Activated CD4-positive, alpha-beta T cell treated with anti-CD3 and anti-CD28 coated beads, Interleukin-2, amount 10 ng/mL, durations not matched to agents 7 days and 5 days (primary cell): ENCODE measurements at places on chromosomes 4 and X.

- no peak for DNase-seq
These were observed 53.6 kb downstream of the KLHL13 start for GRCh38 chrX:118062817-118063615.

- DNase-seq, result no peak
These were observed 6.4 kb upstream of the UBA1 start for GRCh38 chrX:47187106-47187677.

GRCh38 chrX:152735860-152736511 lies 2.4 kb downstream of the MAGEA12 start:
- DNase-seq, result no peak

- no peak for DNase-seq
These were observed 122.5 kb downstream of the NFKB1 start for GRCh38 chr4:102623622-102624021.

DNA sequence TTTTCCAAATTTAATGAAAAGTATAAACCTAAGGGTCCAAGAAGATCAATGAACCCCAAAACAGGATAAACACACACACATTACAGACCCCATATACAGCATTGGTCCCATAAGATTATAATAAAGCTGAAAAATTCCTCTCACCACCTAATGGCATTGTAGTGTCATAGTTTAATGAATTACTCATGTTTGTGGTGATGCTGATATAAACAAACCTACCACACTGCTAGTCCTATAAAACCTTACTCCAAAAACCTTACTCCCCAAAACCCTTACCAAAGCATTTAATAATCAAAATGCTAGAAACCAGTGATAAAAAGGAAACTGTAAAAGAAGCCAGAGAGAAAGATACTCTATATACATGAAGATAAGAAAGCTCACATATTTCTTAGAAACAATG lies 148.1 kb upstream of the SH3RF1 start:
- DNase-seq, result no peak

GRCh38 chr4:121789960-121790829 lies 10.9 kb upstream of the EXOSC9 start:
- no peak for DNase-seq

GRCh38 chr4:27057053-27057452 lies 196.4 kb downstream of the STIM2 start:
- no peak for DNase-seq

DNA sequence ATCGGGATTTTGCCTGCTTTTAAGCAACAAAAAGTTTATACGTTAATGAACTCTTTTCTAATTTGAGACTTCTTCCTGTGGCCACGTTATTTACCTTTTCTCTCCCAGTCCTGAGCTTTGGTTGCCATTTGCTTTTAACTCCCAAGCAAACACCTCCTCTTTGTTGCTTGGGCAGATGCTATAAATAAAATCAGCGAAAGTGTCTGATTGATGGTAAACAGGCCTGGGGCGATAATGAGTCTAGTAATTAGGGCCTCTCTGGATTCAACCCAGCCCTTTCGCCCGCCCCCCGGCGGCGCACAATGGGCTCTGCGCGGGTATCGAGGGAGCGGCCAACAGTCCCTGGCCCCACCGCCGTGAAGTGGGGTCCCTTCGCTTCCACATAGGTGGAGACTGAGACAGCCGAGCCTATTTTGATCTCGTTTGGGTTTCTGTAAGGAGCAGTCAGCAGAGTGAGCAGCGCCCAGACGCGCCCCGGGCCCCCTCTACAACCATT lies 790 bp downstream of the CLGN start:
- no peak for DNase-seq

- DNase-seq, result no peak
These were observed 420.4 kb upstream of the CTSO start for GRCh38 chr4:156374069-156374468.

- no peak for DNase-seq
These were observed 335.2 kb downstream of the TENM3 start for GRCh38 chr4:182578402-182578801.

- no peak for DNase-seq
These were observed 90.0 kb downstream of the MAOA start for GRCh38 chrX:43745938-43746721.

GRCh38 chrX:10938365-10938923 lies 172.7 kb upstream of the HCCS start:
- no peak for DNase-seq

DNA sequence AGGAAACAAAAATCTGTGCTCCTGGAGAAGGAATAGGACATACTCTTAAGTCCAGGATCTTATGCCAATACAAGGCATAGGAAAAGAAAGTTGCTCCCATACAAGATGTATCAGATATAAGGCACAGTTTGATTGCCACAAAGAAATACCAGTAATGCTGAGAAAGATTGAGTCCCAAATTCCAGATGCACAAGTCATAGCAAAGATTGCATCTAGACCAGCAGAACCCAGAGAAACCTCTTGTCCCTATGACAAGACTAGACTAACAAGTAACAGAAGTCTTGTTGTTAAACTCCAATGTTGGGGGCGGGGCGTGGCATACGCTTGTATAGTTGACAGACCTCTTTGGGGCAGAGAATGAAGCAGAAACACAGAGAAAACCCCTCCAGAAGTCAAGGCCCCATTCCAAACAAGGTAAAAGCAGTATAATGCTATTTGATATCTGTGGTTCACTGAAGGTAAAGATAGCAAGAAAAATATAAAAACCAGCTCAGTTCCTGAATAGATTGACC lies 671.5 kb upstream of the GRIA3 start:
- no peak for DNase-seq

DNA sequence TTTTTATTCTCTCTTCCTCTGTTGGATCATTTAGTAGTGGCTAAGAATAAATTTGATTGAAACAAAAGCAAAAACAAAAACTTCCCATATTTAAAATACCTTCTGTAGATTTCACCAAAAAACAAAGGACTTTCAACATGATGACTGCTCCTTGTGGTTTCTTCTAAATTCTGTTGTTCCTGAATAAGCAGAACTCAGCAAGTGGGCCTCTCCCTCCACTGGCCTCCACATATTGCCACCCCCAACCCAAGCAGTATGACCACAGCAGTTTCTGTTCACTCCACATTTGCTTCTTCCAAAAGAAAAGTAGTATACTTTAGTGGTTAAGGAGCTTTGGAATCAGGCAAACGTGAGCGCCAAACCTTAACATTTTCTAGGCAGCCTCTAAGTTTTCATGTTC lies 114.7 kb downstream of the COX18 start:
- DNase-seq, result no peak

- no peak for DNase-seq
These were observed 33.6 kb upstream of the RPL34 start for GRCh38 chr4:108586778-108587177.

DNA sequence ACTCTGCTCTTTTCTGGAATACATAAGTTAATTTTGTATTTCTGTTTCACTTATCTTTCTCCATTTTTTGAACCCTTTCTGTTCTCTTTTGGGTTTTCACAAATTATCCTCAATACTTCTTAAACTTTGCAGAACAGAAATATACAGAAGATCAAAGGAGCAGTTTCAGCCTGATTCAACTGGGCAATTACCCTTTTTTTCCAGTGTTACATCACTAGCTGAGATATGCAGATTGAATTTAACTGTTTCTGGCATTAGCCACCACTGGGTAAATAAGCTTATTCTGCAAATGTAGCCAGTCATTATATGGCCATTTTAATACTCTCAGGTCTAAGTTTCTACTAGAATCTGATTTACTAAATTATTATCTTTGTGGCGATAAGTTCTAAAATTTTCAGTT lies 66.9 kb upstream of the GRID2 start:
- no peak for DNase-seq

DNA sequence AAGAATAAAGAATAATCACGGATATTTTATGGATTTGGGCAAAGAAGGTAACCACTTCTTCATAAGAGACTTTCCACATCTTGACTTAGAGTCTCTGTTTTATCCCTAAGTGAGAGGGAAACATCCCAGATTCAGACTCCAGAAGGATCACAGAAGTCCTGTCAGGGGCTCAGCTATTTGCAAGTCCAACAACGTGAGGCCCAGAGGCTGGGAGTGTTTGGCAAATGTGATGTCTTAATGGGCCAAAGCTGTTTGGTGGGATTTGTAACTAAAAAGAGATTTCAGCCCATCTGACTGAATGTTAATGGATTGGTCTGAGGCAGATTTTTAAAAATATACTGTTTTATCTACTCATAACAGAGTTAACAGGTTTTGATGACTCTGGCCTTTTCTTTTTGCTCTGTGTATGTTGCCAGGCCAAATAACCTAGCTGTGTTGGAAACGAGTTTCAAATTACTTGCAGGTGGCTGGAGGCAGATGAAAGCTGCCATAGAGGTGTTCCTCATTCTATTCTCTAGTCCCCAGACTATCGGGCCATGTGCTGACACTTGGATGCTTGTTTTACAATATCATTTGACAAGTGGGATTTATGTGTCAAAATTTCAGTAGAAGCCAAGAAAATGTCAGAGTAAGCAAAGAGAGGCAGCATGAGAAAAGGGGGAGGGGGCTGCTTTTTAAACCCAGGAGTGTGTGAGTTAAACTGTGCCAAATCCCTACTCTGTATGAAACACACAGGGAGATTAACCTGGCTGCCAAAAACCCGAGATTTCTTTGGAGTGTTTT lies 330.9 kb downstream of the DCHS2 start:
- no peak for DNase-seq

GRCh38 chr4:128310266-128310697 lies 22.7 kb upstream of the PGRMC2 start:
- DNase-seq, result no peak

- no peak for DNase-seq
These were observed 43.4 kb downstream of the SLC9A7 start for GRCh38 chrX:46715530-46715929.

GRCh38 chr4:27881705-27882104 lies 1021.1 kb downstream of the STIM2 start:
- DNase-seq, result no peak

DNA sequence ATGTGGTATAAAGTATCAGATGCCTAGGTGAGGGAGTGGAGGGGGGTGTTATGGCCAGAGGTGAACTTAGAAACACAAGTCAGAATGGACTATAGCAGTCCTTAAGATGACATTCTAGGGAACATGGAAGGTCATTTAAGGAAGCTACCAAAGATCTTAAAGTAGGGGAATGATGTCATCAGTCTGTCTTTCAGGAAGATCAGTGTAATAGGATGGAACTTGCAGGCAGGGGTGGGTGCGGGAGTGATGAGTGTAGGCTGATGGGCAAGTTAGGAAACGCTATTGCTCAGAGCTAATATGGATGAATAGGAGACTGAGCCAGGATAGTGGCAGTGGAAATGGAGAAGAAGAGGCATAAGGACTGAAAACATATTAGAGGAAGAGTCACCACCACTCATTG lies 27.5 kb upstream of the CWH43 start:
- DNase-seq, result no peak

GRCh38 chrX:17812763-17813162 lies 48.3 kb downstream of the RAI2 start:
- no peak for DNase-seq

GRCh38 chr4:90845777-90846176 lies 718.6 kb downstream of the CCSER1 start:
- DNase-seq, result no peak

DNA sequence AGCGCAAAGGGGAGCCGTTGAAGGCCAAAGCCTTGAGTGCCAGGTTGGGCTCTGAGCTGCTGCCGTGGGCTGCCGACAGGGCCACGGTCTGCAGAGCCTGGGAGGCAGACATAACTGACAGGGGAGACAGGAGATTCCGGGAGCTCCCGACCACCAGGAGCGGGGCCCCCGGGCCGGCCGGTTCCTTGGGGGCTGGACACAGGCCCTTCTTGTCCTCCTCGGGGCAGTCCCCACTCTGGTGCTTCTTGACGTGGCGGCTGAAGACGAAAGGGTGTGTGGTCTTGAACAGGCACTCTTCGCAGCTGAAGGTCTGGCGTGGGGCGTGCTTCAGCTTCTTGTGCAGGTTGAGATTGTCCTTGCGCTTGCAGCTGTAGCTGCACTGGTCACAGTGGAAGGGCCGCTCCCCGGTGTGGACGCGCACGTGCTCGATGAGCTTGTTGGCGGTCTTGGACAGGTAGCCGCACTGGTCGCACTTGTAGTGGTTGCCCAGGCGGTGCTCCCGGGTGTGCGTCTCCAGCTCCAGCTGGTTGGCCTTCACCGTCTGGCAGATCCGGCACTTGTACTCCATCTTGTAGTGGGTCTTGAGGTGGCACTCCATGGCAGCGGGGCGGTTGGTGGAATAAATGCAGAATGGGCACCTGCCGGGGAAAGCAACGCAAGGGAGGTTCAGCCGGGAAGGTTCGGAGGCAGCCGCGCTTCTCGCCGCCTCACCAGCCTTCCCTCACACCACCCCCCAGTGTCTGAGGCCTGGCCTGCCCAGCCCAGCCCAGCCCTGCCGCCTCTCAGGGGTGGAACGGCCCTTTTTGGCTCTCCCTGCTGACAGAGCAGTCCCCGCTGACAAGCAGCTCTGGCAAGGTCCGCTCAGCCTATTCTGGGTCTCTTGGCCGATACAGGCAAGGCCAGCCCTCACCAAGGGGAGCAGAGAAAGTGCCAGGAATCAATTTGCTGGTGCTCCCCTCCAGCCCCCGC lies 81.3 kb downstream of the C4orf51 start:
- no peak for DNase-seq

- DNase-seq, result no peak
These were observed 591.4 kb upstream of the PCDH10 start for GRCh38 chr4:132557660-132558059.

- DNase-seq, result no peak
These were observed 193.2 kb upstream of the KLF3 start for GRCh38 chr4:38470735-38471262.

DNA sequence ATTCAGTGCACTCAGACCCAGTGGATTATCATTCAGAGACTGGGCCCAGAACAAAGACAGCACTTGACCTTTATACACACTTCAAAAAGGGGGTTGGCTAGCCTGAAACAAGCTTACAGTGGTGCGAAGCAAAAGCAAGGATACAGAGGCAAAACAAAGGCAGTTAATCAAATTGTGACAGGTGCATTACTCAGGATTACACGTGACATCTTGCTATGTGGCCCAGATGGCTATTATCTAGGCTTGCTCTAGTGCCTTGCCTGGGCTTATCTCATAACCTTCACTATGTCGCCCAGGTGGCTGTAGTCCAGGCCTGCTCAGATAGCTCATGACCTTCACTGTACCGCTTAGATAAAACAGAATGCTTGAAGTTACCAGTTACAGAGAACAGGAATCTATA lies 1092.1 kb upstream of the PRKX start:
- DNase-seq, result no peak

- no peak for DNase-seq
These were observed 194.4 kb downstream of the TMA16 start for GRCh38 chr4:163688856-163689255.

- DNase-seq, result no peak
These were observed 8.9 kb downstream of the CPEB2 start for GRCh38 chr4:15011166-15011565.

DNA sequence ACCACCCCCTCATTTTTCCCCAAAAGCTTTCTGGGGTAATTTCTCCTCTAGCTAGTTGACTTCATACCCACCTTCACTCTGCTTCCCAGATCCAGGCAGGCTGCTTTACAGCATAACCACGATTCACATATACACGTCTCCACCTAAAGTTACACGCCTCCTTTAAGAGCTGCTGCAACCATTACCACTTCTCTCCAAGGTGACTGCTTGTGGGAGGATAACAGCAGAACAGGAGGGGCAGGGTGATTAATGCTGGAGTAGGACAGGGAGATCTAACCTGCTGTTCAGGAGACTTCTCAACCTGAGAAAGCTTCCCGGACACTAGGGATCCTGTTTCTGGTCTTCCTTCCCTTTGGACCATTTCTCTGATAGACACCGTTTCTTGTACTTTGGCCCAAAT lies 77.4 kb downstream of the MGST2 start:
- DNase-seq, result no peak
